T-helper 1 cell (primary cell): ENCODE measurements at places on chromosomes 16 and 17.

GRCh38 chr16:88065747-88066142 is 114.5 kb downstream of the BANP start:
- no peak for DNase-seq

DNA sequence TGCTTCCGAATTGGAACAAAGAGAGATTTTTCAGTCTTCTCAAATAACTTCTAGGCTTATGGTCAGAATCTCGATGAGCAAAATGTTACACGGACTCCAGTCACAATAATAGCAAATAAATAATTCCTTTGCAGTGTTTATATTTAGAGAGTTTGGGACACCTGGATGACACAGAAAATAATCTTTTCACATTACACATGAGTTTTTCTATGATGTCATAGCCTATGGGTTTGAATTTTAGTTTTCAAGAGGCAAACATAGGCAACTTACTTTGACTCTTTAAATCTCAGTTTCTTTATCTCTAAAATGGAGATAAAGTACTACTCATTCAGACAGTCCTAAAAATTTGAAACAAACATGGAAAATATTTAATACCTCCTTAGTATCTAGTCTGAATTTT is 372.0 kb downstream of the HAPSTR1 start:
- no peak for DNase-seq

DNA sequence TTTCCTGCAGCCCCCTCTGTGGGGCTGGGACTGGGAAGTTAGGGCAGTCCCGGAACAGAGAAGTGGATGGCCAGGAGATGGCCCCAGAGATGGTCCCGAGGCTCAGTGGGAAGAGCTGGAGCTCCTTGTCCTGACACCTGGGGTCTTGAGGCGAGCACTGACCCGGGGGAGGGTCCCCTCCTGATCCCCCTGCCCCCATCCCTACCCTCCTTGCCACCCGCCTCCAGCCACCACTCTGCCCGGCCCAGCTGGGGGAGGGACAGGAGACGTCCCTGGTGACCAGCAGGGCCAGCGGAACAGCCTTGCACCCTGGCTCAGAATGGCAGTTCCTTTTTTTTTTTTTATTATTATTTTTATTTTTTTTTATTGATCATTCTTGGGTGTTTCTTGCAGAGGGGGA is 13.9 kb upstream of the RNF213 start:
- DNase-seq, result no peak

- no peak for DNase-seq
Observed at GRCh38 chr16:70685061-70685937, 554 bp downstream of the MTSS2 start.

DNA sequence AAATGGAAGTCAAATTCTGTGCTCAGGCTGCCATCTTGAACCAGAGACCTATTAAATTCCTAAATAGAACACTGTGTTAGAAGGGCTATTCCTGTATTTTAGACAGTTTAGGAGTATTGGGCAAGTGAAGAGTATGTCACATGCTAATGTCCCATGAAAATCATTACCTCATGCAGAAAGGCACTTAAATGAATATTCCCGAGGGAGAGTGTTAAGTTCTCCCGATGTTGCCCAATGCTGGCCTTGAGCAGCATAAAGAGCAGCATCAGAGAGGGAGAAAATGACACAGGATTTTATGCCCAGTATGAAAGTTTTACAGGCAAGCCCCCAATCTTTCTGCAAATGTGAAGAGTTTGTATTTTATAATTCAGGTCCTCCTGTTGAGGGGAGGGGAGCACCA is 28.2 kb upstream of the SHISA6 start:
- DNase-seq, result no peak

DNA sequence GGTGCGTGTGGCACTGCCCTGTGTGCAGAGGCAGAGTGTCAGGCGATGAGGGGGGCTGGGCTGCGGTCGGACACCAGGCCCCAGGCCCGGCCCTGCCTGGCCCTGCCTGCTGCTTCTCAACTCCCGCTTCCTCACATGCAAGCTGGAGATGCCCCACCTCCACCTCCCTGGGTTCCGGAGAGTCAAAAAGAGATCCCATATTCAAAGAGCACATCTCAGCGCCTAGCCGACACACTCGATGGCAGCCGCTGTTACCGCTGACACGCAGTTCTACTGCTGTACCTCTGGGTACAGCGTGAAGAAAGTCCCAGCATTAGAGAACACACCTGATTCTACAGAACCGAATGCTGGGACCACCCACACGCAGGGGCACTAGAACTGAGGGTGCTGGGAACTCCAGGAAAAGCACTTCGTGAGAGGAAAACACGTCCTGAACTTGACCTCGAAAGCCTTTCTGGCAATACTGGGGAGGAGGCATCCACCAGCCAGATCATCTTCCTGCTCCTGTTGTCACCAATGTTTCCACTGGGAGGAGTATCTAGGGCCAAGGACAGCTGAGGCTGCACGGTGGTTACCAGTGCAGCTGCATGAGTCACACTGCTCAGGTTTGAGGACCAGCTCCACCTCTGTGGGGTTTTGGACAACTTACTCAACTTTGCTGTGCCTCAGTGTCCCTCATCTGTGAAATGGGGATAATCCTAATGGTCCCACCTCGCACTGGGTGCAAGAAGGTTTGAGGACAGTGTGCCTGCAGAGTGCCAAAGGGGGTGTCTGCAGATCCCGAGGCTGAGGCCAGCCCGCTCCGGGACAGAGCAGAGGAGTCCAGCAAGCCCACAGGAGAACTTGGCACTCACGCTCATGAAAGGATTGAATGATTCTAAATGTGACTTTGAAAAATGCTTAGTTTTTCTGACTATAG is 100.4 kb upstream of the DNAH17 start:
- no peak for DNase-seq

DNA sequence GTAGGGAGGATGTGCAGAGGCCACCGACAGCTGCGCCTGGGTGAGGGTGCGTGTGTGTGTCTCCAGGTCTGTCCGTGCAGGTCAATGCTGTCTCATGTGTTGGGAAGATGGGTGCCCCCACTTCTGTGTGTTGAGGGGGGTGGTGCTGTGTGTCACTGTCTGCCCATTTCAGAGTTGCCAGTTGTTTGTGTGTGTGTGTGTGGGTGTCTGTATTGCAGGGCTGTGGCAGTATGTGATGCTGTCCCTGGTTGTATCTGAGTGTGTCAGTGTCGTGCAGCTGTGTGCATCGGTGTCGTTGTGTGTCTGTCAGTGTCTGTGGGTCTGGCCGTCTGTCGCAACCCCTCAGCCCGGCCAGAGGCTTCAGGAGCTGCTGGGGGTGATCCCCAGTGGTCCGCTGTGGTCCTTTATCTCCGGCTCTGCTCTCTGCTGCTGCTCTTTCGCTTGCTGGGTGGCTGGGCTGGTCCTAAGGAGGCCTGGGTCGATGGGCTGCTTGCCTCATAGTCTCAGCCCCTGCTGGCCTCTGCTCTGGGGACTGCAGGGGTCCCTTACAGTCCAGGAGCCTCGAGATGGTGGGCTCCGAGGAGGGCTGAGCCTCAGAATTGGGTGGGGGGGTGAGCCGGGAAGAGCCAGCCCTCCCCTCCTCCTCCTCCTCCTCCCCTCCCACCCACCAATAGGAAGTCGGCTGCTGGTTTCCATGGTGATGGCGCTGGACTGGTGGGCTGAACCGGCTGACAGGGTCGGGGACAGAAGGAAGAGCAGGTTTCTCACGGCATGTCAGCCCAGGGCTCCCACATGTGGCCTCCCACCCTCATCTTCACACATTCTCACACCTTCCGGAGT is at the start of gene TSPOAP1:
Gene TSPOAP1 (minus strand): TSS at position 601 of the 840 bp plus-strand sequence. CDS start 875 bp downstream, outside the sequence.
- DNase-seq, result peak; percentile 60
